ENCODE measurements at places on chromosomes 7 and 10.

DNA sequence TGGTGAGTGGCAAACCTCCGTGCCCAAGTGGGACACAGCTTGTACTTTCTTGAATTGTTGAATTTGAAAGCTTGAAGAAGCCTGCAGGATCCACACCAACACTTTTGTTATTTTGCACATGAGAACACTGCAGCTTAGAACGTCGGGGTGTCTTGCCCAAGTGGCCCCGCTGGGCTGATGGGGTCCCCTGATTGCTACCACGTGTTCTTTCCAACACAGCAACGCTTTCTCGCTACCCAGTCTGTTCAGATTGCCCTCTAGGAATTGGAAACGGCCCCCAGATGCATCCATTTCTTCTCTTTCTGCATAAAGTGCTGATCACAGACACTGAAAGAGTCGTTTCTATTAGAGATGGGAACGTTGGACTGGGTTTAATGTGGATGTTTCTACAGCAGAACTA, 268.5 kb downstream of the ADARB2 start:
- H3K36me3 ChIP-seq, result no peaks in the 10 kb centered on the region
- H3K4me3 ChIP-seq, result no peak overlapping the region
- DNase-seq, result no peak

DNA sequence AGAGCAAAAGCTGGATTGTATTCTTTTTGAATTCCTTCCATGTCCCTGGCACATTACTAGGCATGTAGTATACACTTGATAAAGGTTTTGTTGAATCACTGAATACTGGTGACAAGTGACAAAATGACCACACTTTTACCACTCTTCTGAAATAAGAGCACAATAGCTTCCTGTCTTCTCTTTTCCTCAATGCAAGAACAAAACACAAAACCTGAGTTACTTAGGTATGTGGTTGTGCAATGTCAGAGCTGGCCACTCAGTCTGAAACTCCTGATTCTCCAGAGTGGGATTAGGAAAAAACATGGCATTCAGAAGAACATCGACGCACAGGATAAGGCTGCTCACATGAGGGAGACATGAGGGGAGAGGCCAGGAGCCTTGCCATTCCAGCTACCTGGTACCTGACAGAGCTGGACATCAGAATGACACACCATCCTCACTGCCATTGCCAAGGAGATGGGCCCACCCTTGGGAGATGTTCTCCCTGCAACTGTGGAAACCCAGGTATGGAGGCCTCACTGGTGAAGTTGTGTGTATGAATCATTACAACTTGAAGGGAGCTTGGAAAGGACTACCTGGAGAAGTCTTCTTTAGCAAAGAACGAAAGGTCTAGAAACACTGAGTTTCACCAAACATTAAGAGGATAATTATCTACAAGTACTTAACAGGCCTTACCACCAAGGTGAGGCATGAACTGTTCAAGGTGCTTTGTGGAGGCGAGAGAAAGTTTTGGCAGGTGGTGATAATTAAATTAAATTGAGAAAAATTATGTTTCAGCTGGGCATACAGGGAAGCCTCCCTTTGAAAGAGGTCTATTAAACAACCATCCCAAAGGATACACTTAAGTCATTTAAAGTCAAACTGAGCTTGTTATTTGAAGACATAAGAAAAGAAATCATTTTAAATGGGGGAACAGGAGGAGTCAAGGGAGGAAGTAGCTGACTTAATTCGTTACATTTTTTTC, 246.5 kb upstream of the AOAH start:
- H3K27ac ChIP-seq, result peak overlapping the region; percentile 65
- no peak for DNase-seq
- H3K36me3 ChIP-seq, result peaks cover 17% of the 10 kb centered on the region
- no peak overlapping the region for H3K4me3 ChIP-seq

- DNase-seq, result peak; percentile 14
- peaks cover 38% of the 10 kb centered on the region for H3K4me1 ChIP-seq
- H3K36me3 ChIP-seq, result peaks cover 2% of the 10 kb centered on the region
- peak overlapping the region; percentile 23 for H3K4me3 ChIP-seq
- H3K27me3 ChIP-seq, result peaks cover 4% of the 10 kb centered on the region
- H3K27ac ChIP-seq, result no peak overlapping the region
These were observed 3.3 kb upstream of the SEPHS1 start for GRCh38 chr10:13351340-13351915.

GRCh38 chr10:5142199-5142598, 42.8 kb downstream of the AKR1C8 start:
- no peaks in the 10 kb centered on the region for H3K36me3 ChIP-seq
- no peak overlapping the region for H3K4me3 ChIP-seq
- no peaks in the 10 kb centered on the region for H3K4me1 ChIP-seq
- no peak overlapping the region for H3K27ac ChIP-seq
- no peaks in the 10 kb centered on the region for H3K27me3 ChIP-seq

DNA sequence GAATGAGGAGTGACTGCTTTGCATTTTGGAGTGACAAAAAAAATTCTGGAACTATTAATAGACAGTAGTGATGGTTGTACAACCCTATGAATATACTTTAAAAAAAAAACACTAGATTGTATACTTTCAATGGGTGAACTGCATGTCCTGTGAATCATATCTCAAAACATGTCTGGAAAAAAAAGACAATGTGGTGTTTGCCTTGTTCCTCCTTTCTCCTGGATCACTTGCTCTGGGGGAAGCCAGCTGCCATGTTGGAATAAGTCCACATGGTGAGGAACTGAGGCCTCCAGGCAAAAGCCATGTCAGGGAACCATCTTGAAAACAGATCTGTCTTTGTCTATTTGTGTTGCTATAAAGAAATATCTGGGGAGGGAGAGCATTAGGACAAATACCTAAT, 39.5 kb upstream of the YAE1 start:
- H3K4me1 ChIP-seq, result no peaks in the 10 kb centered on the region
- peaks cover 28% of the 10 kb centered on the region for H3K27me3 ChIP-seq
- no peak overlapping the region for H3K27ac ChIP-seq

DNA sequence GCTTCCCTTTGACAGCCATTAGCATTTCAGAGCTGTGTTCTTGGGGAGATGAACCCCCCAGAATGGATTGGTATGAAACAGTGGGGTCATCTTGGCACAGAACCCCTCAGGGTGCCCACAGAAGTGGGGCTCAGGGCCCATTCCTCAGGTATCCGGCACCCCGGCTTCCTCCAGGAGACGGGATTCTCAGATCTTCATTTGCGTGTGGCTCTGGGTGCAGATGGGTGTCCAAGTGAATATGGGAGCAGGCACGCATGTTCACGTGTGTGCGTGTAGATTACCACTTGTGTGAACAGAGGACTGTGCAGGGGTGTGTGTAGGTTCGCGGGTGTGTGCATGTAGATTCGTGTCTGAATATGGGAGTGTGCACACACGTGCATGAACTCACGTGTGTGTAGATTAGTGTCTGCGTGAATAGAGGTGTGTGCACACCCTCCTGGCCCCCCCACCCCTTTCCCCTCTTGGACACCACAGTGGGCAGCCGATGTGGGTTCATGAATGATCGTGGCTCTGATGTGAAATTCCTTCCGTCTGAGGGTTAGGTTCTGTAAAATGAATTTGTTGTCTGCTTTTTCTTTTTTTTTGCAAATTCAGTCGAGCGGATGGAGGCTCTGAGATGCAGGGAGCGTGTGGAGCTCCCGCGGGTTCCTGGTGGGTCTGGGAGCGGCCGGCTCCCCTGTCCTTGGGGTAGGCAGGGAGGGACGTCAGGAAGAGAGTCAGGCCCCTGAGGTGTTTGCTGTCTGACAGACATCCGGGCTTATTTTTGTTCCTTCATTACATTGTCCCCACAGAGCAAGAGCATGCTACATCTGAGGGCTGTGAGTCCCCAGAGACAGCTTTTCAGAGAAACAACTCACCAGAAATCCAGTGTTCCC, 7.4 kb downstream of the ELFN1 start:
- H3K27me3 ChIP-seq, result peaks cover 2% of the 10 kb centered on the region
- H3K36me3 ChIP-seq, result no peaks in the 10 kb centered on the region
- H3K27ac ChIP-seq, result no peak overlapping the region
- no peak overlapping the region for H3K4me3 ChIP-seq
- DNase-seq, result no peak

GRCh38 chr7:122430710-122431109, 126.2 kb upstream of the FEZF1 start:
- H3K27ac ChIP-seq, result no peak overlapping the region
- no peaks in the 10 kb centered on the region for H3K4me1 ChIP-seq
- no peak for DNase-seq
- H3K27me3 ChIP-seq, result no peaks in the 10 kb centered on the region
- no peak overlapping the region for H3K4me3 ChIP-seq

DNA sequence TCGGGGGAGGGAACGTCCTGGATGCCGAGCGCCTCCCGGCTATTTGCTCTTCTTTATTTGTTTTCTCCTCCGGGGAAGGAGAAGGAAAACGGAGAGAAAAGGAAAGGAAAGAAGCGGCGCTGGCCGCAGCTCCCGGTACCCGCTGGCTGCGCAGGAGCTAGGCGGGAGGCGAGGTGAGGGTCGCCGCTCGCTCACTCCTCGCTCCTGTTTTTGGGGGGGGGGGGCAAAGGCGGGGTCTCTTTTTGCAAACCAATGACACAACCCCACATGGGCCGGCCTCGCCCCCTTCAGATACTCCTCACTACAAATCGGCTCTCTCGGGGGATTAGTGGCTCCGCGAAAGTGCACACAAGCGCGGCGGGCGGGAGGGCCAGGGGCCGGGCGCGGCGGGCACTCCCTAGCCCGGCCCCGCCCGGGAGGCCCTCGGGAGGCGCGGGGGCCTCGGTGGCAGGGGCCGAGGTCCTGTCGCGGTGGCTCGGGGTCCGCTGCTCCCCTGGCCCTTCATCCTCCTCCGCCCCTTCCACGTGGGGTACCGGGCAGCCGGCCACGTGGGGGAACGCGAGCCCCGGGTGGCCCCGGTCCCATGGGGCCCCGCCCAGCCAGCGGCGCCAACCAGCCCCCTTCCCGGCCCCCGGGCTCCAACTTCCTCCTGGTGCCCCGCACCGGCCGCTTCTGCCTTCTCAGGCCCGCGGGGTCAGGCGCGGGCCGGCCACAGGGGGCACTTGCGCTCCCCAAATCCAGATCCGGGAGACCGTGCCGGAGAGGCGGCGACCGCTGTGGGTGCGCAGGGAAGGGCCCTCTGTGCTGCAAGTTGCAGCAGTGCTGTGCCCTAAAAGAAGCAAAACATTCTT, 718 bp upstream of the CTBP2 start:
- H3K27ac ChIP-seq, result no peak overlapping the region
- H3K4me1 ChIP-seq, result peaks cover 5% of the 10 kb centered on the region
- no peaks in the 10 kb centered on the region for H3K36me3 ChIP-seq
- H3K4me3 ChIP-seq, result peak overlapping the region; percentile 42

GRCh38 chr7:92485974-92486373, 8.2 kb upstream of the ERVW-1 start:
- no peak for DNase-seq
- no peaks in the 10 kb centered on the region for H3K4me1 ChIP-seq
- H3K27ac ChIP-seq, result no peak overlapping the region
- H3K36me3 ChIP-seq, result peaks cover 11% of the 10 kb centered on the region
- no peak overlapping the region for H3K4me3 ChIP-seq

DNA sequence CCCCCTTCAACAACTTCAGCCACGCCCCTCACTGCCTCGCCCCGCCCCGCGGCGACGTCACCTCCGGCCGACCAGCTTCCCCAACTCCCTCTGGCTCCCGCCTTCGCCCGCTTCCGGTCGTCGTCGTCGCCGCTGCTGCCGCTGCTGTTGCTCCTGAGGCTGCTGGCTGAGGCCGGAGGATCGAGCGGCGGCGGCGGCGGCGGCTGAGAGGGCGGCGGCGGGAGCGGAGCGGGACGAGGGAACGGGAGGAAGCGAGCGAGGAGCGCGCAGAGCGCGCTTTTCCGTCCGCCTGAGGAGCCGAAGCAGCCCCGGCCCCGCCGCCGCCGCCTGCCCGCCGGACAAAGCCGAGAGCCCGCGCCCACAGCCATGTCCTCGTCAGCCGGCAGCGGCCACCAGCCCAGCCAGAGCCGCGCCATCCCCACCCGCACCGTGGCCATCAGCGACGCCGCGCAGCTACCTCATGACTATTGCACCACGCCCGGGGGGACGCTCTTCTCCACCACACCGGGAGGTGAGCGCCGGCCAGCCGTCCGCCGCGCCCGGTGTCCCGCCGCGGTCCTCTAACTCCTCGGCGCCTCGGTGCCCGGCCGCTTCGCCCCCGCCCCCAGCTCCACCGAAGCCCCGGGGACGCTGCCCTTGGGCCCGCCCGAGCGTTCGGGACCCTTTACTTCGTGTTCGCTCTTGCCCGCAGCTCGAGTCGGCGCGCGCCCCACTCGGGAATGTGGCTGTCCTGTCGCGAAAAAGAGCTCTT, at the start of gene EIF4EBP2:
Gene EIF4EBP2, plus strand, starts transcription at position 110 of the 751 bp plus-strand sequence. Its CDS starts 257 bp downstream, at position 367.
- H3K4me3 ChIP-seq, result peak within 1 kb of the TSS; percentile 95
- H3K27ac ChIP-seq, result peak within 1 kb of the TSS; percentile 95
- peaks cover 28% of the 10 kb centered on the region for H3K4me1 ChIP-seq
- peak; percentile 96 for DNase-seq

GRCh38 chr10:34580214-34580613, 234.9 kb downstream of the PARD3 start:
- H3K4me1 ChIP-seq, result no peaks in the 10 kb centered on the region
- no peak for DNase-seq
- H3K4me3 ChIP-seq, result no peak overlapping the region
- H3K27ac ChIP-seq, result no peak overlapping the region
- H3K27me3 ChIP-seq, result peaks cover 4% of the 10 kb centered on the region

- no peaks in the 10 kb centered on the region for H3K36me3 ChIP-seq
- H3K4me1 ChIP-seq, result peaks cover 4% of the 10 kb centered on the region
- no peak for DNase-seq
- H3K27ac ChIP-seq, result no peak overlapping the region
- H3K27me3 ChIP-seq, result peaks cover 10% of the 10 kb centered on the region
- no peak overlapping the region for H3K4me3 ChIP-seq
These were observed 3.6 kb downstream of the LRRC17 start for GRCh38 chr7:102916426-102916825.

DNA sequence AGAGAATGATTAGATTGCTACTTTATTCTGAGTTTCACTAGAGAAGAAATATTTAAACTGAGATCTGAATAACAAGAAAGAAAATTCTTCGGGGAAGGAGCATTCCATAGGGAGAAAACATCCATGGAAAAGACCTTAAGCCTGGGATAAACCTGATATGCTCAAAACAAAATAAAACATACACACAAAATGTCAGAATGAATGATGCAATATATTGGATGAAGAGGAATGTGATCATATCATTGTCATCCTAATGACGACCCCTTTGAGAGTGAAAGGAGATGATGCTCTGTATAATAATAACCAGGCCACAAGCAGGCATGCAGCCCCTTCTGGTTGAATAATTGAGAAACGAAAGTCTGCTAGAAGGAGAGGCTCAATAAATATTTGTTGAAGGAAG, 882.4 kb downstream of the NRG3 start:
- no peaks in the 10 kb centered on the region for H3K36me3 ChIP-seq
- no peaks in the 10 kb centered on the region for H3K27me3 ChIP-seq
- no peaks in the 10 kb centered on the region for H3K4me1 ChIP-seq
- DNase-seq, result no peak
- H3K4me3 ChIP-seq, result no peak overlapping the region
- H3K27ac ChIP-seq, result no peak overlapping the region

DNA sequence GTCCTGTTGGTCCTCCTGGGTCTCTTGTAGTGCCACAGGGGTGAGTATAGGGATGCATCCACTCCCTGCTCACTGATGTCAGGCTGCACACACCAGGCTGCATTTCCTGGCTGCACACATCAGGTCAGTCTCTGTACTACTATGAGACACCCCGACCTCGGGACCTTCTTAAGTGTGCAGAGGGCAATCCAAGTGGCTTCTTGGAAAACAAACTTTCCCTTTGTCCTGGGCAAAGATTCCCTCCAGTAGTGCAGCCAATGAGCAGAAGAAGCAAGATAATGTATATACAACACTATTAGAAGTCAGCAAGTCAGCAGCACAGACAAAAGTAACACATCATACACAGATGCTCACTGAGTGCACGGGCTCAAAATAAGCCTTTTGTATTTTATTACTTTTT, 493.5 kb downstream of the GRID1 start:
- no peak for DNase-seq
- no peaks in the 10 kb centered on the region for H3K4me1 ChIP-seq
- H3K27ac ChIP-seq, result no peak overlapping the region
- H3K36me3 ChIP-seq, result no peaks in the 10 kb centered on the region

All from T-helper 2 cell treated with Interferon-gamma antibody and Interleukin-4, amounts not matched to agents 5 μg/mL and 100 μg/mL, for 36 hours (primary cell).